ENCODE measurements at places on chromosomes 16 and 17. TPM values are rescaled to one million over a fixed set of nuclear protein-coding genes. Genes with fewer than 3 reads are reported as not detected.

The TPSG1 gene
- not detected for total RNA-seq

The KLHL11 gene
- total RNA-seq = 22.6 TPM

The RHBDF1 gene
- total RNA-seq = 15.2 TPM

The SALL1 gene
- total RNA-seq = 44.2 TPM

The BAIAP3 gene
- total RNA-seq = 85.8 TPM

The OR1A2 gene
- not detected for total RNA-seq

The PRR15L gene
- total RNA-seq = 3.0 TPM

The DGKE gene
- total RNA-seq = 12.5 TPM

The CLDN7 gene
- total RNA-seq = 0.57 TPM

The SPAG7 gene
- total RNA-seq = 67.8 TPM

The CRYBA1 gene
- total RNA-seq = 7.3 TPM

The CTRB1 gene
- 0.59 TPM for total RNA-seq

The TEX19 gene
- total RNA-seq = 0.63 TPM

The COX6A2 gene
- not detected for total RNA-seq

The C16orf74 gene
- total RNA-seq = 0.86 TPM

The RPH3AL gene
- 2.5 TPM for total RNA-seq

The PKD1 gene
- 69.8 TPM for total RNA-seq

The KRT9 gene
- 0.46 TPM for total RNA-seq

The SHMT1 gene
- 17.1 TPM for total RNA-seq

The KRT13 gene
- total RNA-seq = not detected

The DOC2B gene
- total RNA-seq = 10.6 TPM

The KRT15 gene
- total RNA-seq = 0.11 TPM

The PYDC1 gene
- total RNA-seq = 0.22 TPM

The KRTAP2-2 gene
- total RNA-seq = not detected

The TAC4 gene
- 1.0 TPM for total RNA-seq

The HP gene
- total RNA-seq = 1.2 TPM

The ABCA5 gene
- 26.6 TPM for total RNA-seq

The SCO1 gene
- total RNA-seq = 18.2 TPM

The VAMP2 gene
- 24.3 TPM for total RNA-seq

The CMTM2 gene
- 0.36 TPM for total RNA-seq

The SMIM5 gene
- total RNA-seq = 1.0 TPM

The SMPD3 gene
- total RNA-seq = 25.0 TPM

The TMEM106A gene
- total RNA-seq = 0.41 TPM

The SLC39A11 gene
- total RNA-seq = 11.2 TPM

The KRT222 gene
- total RNA-seq = 1.6 TPM

The RPUSD1 gene
- 28.5 TPM for total RNA-seq

The TEN1 gene
- 25.6 TPM for total RNA-seq

The KRT24 gene
- total RNA-seq = not detected

The KRTAP2-3 gene
- total RNA-seq = not detected

The TNS4 gene
- total RNA-seq = 0.09 TPM

The HLF gene
- total RNA-seq = 0.90 TPM

The TBC1D3D gene
- total RNA-seq = 0.25 TPM
